ENCODE measurements at places on chromosomes 3 and 15.

DNA sequence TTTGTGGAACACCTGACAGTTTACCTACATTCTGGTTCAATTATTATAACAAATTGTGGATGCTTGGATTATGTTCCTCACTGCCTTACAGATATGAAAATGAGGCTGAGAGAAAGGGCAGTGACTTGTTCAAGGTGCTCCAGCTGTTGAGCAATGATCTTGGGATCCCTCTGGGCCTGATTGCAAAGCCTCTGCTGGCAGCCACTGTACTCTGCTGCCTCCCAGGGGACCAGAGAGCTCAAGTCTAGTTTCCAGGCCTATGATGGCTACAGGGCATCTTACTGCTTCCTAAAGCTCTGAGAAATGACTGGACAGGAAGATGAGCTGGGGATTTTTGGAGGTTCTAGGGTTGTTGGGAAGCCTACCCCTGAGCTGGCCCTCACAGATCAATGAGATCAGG lies 2.3 kb upstream of the SHC4 start:
- no peak for DNase-seq

DNA sequence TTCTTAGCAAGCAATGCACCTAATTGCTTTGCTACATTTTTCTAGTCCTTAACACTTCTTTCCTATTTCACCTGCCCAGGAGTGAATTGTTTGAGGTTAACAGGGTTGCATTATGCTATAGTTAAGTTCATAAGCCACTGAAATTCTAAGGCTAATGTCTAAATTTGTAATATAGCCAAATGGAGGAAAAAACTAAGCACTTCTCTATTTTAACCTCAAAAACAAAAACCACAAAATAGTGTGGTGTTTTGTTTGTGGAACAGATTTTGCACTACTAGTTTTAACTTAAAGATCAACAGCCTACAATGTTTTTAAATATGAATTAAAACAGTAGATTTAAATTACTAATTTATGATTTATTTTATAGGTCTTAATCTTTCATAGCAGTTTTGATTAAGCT lies 5.5 kb downstream of the ATOSA start:
- DNase-seq, result no peak

- DNase-seq, result no peak
These were observed 48.4 kb downstream of the HES1 start for GRCh38 chr3:194184265-194184751.

- no peak for DNase-seq
These were observed 101.6 kb downstream of the SRGAP3 start for GRCh38 chr3:9147896-9148266.

- DNase-seq, result no peak
These were observed 675 bp upstream of the CYP11A1 start for GRCh38 chr15:74368121-74368520.

- DNase-seq, result no peak
These were observed 127.7 kb upstream of the DLG1 start for GRCh38 chr3:197426121-197426566.

GRCh38 chr15:65583701-65584100 lies 27.2 kb downstream of the INTS14 start:
- DNase-seq, result no peak

- no peak for DNase-seq
These were observed 51.1 kb downstream of the TRIM71 start for GRCh38 chr3:32868719-32869512.

DNA sequence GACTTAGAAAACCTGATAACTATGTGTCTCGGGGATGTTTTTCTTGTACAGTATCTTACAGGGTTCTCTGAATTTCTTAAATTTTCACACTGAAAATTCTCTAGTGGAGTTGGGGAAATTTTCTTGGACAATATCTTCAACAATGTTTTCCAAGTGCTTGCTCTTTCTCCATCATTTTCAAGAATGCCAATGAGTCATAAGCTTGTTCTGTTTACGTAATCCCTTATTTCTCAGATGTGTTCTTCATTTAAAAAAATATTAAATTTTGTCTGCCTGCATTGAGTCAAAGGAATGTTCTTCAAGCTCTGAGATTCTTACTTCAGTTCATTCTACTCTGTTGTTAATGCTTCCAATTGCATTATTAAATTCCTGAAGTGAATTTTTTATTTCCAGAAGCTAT lies 21.9 kb upstream of the PLSCR2 start:
- no peak for DNase-seq

- DNase-seq, result no peak
These were observed 33.6 kb downstream of the ACP3 start for GRCh38 chr3:132350814-132351213.

- DNase-seq, result no peak
These were observed 331.1 kb downstream of the TBC1D5 start for GRCh38 chr3:17411157-17411877.

GRCh38 chr3:12777171-12777570 lies 18.1 kb upstream of the TMEM40 start:
- DNase-seq, result no peak

DNA sequence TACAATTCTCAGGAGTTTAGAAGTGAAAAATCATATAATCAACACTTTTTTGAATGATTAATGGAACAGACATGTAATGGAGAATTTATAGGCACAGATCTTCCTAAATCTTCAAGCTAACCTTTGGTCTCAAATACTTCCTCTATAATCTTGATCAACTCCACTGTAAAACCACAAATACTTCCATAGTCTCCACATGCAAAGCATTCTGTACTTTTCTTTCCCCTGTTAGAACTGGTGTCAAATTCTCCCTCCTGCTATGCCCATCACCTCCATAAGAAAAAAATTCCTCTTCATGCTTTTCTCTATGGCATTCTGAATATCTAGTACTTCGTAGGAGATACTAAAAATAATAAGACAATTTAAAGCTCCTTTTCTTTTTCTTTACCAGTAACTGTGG lies 214.3 kb downstream of the ADAMTS9 start:
- no peak for DNase-seq

GRCh38 chr3:122406198-122406597 lies 9.7 kb downstream of the WDR5B start:
- no peak for DNase-seq

DNA sequence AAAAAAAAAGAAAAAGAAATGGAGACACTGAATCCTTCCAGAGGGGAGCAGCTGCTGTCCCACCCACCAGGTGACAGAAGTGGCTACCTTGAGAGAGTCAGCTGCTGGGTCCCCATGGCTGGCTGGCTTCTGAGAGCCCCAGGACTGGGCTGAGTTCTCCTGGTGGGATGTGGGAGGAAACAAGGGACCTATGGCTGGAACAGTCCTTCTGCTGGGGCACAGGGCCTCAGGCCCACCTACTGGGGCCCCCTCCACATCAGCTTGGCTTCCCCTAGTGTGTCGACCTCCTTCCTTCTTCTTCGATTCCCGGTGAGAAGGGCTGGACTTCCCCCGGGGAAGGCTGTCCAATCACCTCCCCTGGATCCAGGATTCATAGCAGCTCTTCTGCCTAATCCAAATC lies 32.3 kb downstream of the PRR20G start:
- DNase-seq, result no peak

DNA sequence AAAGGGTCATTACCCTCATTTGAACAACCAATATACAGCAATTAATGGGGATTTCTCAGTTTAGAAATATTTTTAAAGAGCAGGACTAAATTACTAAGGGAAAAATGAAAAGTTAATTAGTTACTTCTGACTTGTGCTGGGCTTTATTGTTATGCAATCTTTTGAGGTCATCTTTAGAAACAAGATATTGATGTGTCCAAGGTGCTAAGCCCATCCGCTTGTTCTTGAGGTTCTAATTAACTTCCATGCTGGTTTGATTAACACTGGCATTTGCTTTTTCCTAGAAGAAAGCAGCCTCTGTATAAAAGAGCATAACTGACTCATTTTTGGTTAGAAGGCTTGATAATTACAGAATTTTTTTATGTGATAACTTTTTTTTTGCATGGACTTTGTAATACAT lies 256.5 kb upstream of the AGTR1 start:
- DNase-seq, result no peak
